ENCODE measurements at places on chromosomes 6 and 20.

DNA sequence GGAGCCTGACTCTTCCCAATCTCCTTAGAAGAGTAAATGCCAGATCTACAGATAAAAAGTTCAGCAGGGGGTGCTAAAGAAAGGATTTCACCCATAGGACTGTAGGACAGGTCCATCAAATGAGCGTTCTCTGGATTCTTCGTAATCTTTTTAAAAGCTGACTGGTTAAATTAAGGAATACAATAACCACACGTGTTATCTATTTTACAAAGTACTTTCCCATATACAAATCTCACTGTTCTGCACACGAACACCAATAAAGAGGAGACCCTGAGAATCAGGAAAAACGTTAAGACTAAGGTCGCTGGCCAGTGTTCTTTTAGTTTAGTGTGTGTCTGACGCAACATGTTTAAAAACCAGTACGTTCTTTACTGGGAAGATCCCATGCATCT is 542 bp downstream of the TUBE1 start:
- DNase-seq, result no peak

DNA sequence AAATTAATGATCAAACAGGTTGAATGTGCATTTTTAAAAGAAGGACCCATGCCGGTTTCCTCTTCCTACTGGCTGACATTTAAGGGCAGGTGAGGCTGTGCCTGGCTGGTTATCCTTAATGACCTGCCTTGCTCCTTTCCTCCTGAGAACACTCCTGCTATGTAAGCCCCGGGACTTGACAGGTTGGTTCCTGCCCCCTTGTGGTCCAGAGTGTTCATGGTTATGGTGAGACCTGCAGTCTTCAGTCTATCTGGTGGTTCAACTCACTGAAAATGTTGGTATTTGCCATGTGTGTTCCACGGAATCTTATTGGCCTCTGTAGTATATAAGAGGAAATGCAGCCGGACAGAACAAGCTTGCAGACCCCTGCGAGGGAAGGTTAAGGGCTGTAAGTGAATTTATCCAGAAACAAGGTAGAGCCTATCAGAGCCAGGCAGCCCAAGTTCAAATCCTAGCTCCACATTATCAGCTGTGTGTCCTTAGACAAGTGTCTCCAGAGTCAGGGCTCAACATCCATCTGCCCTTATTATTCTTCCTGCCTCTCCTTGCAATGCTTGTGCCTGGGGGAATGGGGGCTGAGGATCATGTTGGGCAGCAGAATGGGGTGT is 5.2 kb upstream of the BPIFA3 start:
- no peak for DNase-seq

DNA sequence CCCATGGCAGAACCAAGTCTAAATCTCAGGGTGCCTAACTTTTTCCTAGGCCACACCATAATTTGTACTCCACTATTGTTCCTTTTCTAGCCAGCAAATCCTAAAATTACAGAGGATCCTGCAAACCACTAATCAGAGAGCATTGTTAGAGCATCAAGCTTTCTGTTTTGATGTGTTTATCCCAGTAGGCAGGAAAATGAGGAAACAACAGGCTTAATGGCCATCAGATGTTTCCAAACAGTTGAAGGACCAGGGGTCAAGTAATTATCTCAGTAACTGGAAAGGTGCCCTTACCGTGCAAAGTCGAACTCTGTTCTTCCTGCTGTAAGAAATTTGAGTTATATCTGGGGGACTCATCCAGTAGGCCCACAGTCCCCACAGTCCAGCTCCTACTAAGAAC is 58.7 kb downstream of the RALY start:
- DNase-seq, result no peak

DNA sequence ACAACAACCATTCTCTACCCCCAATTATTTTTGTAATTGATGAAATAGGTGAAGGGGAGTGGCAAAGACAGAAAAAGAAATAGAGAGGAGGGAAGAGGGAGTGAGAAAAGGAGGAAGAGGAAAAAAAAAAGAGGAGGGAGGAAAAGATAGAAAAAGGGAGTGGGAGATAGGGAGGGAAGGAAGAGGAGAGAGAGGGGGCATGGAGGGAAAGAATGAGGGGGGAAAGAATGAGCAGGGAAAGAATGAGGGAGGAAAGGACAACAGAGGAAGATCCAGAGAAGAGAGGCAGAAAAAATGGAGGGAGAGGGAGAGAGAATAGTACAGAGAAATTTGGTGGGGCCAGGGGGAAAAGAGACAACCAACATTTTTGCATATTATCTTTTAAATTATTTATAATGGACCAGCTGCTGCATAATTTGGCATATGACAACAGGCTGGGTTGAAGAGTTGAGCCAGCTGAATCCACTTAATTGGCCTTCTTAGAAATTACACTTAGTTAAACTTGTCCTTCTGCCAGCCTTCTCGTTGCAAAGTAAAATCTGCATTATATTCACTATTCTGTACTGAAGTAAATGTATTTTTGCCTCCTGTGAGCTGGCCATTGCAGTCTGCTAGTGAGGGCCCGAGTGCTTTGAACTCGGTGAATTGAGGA is 101.0 kb downstream of the ARHGAP18 start:
- no peak for DNase-seq

GRCh38 chr20:50850721-50851286 is 55.9 kb downstream of the BCAS4 start:
- DNase-seq, result no peak

- no peak for DNase-seq
Measured at GRCh38 chr6:166166314-166167257, 1.1 kb downstream of the TBXT start.

DNA sequence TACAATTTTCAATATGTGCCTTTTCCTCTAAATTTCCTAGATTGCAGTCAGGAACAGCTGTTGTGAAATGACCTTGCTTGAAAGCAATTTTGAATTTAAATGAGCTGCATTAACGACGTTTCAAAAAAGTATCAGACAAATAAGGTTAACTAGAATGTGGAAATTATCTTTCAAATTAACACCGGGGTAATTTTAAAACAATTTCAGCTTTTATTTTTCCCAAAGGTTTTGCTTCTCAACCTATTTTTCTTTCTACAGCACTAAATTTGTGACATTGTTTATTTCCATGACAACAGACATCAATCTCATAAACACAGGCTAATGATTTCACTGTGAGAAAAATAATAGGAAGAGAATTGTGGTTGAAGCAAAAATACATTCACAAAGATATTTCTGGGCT is 38.5 kb downstream of the COL12A1 start:
- DNase-seq, result no peak

GRCh38 chr6:101117393-101118135 is 236.4 kb upstream of the ASCC3 start:
- no peak for DNase-seq

GRCh38 chr20:6660441-6660840 is 107.0 kb upstream of the BMP2 start:
- no peak for DNase-seq

DNA sequence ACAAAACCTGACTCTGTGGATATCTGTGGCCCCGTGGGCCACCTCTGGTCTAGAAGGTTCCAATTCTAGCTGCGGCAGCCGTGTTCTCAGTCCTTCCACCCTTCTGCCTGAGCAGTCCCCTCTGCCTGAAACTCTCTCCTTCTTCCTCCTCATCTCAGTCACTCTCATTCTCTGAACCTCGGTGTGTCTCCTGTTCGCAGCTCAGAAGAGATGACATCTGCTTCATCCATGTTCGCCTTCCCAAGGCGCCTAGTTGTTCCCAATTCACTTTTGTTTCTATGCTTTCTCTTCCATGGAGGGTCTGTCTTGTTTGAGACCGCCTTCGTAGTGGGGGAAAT is 95.5 kb downstream of the CEBPB start:
- no peak for DNase-seq

DNA sequence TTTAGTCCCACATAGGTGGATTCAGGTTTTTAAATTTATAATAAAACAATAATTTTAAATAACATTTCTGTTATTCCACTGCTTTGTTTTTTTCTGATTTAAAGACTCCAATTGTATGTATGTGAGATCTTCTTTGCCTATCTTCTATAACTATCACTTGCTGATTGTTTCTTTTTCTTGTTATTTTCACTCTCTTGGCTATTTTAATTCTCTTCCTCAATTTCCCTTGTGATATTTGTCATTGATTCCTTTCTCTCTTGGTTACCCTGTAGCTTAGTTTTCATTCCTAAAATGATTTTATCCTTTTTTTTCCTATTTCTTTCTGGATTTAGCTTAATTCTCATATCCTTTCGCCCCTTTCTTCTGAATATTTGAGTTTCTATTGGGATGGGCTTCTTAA is 227.3 kb upstream of the TENT5A start:
- DNase-seq, result no peak
